ENCODE measurements at places on chromosomes 13 and 19.

GRCh38 chr19:16334411-16334810, 9.8 kb downstream of the KLF2 start:
- no peak for DNase-seq

DNA sequence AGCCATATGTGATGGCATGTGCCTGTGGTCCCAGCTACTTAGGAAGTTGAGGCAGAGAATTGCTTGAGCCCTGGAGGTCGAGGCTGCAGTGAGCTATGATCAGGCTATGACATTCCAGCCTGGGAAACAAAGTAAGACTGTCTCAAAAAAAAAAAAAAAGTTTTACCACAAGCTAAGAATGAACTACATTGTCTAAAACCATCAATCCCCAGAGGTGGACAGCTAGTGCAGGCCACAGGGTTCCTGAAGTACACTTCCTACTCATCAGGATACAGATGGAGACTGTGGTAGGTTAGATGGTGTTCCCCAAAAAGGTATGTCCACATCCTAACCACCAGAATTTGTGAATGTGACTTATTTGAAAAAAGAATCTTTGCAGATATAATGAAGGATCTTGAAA, 63.5 kb upstream of the DOCK9 start:
- no peak for DNase-seq

DNA sequence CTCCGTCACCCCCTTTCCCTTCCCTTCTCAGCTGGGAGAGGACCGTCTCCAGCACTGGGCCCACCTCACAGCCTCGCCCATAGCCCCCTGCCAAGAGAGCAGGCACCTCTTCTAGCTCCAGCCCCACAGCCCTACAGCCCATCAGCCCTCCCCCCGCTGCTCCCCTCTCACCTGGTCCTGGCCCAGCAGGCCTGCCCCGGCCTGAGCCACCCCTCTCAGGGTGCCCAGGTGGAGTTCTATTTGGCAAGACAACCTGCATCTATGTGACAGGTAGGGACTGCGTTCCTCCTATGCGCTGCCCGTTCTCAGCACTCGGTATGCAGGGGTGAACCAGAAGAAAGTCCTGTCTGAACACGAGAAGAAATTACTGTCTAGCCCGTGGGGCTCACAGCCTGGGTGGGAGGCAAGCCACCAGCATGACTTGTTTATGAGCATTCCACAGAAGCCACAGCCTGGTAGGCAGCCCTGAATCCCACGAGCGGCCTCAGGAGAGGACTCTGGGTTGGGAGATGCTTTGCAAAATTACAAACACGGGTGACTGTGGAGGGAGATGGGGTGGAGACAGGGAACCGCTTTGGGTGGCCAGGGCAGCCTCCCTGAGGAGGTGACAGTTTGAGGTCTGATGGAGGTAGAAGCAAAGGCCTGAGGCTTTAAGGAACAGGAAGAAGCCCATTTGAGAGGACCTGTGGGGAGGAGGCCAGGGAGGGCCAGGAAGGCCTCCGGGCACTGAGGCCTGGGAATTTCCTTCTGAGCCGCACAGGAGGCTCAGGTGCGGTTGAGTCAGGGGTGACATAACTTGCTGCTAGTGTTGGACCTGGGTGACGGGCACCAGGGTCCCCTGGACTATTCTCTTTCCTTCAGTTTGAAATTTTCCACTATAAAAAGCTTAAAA, 1.2 kb upstream of the PLEKHF1 start:
- peak; percentile 77 for DNase-seq

- peak; percentile 42 for DNase-seq
Measured at GRCh38 chr13:21420706-21421105, 38.4 kb downstream of the ZDHHC20 start.

- DNase-seq = no peak
Measured at GRCh38 chr19:43984687-43985000, 656 bp downstream of the ZNF155 start.

DNA sequence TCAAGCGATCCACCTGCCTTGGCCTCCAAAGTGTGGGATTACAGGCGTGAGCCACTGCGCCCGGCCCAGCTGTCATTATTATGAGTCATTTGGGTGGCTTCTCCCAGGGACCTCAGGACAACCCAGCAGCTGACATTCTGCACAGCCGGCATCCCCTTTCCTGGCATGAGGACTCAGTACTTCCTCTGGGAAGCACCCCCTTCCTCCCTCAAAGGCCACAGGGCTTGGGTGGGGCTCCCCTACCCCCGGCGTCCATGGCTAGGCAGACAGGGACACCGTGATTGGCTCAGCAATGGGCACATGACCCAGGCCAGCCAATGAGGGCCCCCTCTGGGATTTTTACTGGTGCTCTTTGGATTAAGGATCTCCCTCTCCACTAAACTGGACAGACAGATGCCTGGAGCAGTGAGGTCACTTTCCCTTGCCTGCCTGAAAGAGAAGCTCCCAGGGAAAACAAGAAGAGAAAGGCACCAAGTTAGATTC, 6.0 kb downstream of the KANK2 start:
- peak; percentile 96 for DNase-seq

GRCh38 chr19:44886141-44886540, 4.9 kb upstream of the TOMM40 start:
- no peak for DNase-seq

- no peak for DNase-seq
Measured at GRCh38 chr13:30742901-30743300, 7.6 kb downstream of the ALOX5AP start.

DNA sequence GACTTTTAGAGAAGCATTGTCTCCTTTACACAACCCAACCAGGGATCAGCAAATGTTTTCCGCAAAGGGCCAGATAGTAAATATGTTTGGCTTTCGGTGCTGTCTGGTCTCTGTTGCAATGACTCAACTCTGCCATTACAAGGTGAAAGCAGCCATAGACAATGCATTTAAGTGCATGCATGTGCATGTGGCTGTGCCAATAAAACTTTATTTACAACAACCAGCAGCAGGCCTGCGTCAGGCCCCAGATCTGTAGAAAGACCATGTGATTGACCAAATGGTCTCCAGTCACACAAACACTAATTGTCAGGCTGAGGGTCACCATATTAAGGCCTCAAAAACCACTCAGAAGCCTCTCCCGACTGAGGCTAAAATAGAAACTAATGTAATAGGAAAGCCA, 8.1 kb downstream of the RAB20 start:
- DNase-seq = no peak

DNA sequence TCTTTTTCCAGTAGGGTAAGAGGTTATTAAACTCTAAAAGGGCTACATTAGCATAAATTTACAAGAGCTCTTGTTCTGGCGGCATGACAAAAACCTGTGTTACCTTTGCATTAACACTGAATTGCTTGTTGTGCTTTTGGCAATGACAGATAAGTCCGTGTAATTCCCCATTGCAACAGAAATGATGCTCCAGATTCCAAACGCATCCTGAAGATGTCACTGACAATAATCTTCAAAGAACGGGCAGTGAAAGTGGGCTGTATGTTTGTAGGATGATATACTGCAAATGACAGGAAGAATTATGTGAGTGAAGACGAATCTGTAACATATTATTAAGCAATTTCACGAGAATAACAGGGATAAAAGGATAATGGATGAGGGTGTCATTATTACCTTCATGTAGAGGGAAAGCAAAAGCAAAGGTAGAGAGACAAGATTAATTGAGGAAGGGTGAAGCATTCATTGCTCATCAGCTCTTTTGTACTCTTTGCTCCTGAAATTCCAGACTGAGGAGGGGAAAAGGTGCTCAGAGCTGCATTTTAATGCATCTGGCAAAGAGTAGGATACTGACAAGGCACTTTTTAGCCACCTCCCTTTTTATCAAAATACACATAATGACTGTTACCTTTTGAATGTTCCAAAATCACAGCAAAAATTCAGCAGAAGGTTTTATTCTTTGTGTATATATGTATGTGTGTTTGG, 38.5 kb upstream of the MAB21L1 start:
- no peak for DNase-seq

DNA sequence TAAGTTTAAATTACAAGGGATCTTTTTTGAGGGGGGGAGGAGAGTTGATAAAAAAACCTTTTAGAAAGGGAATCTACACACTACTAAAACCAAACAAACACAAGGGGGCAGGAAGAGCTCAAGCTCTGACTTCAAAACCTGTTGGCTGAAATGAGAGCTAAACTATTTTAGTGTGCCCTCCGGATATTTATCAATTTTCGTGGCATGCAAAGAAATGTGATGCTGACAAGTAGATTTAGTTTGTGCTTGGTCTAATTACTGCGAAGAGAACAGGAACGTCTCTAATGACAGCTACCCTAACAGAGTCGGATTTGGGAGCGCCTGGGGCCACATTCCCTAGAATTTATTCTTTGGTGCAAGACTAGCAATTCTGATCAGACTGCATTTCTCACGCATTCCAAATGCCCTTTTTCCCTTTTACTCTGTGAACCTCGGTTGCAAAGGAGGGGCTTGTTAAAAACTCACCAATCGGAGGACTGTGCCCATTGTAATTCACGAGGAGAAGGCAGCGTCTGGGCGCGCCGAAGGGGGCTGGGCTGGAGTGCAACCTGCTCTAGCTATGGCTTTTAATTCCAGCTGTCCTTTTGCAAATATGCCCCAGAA, 802 bp upstream of the FREM2 start:
- peak; percentile 13 for DNase-seq

GRCh38 chr13:42259515-42259914, 12.4 kb upstream of the AKAP11 start:
- no peak for DNase-seq

- DNase-seq = no peak
Measured at GRCh38 chr19:39195755-39196154, 1.0 kb upstream of the NCCRP1 start.

DNA sequence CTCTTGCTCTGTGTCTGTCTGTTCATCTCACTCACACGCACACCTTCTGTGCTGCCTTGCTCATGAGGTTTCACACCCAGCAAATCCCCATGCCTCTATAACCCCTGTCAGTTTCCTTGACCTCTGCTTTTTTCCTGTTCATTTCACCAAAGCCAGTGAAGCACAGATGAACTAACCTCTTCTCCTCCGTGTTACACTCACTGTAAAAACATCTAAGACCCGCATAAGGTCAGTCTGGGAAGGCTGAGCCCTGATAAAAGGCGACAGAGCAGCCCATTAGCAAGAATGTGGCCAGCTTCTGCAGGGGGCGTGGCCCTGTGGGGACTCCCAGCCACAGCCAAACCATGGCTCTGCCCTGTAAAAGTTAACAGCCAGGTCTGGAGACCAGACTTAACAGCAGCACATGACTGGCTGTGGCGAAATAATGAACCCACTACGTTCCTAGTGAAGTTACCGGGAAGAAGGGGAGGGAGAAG, 42.8 kb upstream of the NPAS1 start:
- DNase-seq = peak; percentile 96

All from EH (cell line).